ENCODE measurements at places on chromosomes 1 and 21. TPM values are rescaled to one million over a fixed set of nuclear protein-coding genes. Genes with fewer than 3 reads are reported as not detected.

Gene HSD3B1
- total RNA-seq: 2.9 TPM

GRCh38 chr1:152497273-152497672 lies 13.3 kb upstream of the LCE5A start:
- no peak for DNase-seq
- H3K36me3 ChIP-seq: no peaks in the 10 kb centered on the region
- no peak overlapping the region for H3K4me3 ChIP-seq
- H3K27me3 ChIP-seq: no peaks in the 10 kb centered on the region
- H3K27ac ChIP-seq: no peak overlapping the region

Gene HSPG2
- total RNA-seq: 138 TPM

GRCh38 chr1:145960468-145961108 lies 2.8 kb upstream of the LIX1L start:
- no peaks in the 10 kb centered on the region for H3K36me3 ChIP-seq
- H3K27ac ChIP-seq: peak overlapping the region; percentile 79
- H3K27me3 ChIP-seq: no peaks in the 10 kb centered on the region
- peak overlapping the region; percentile 74 for H3K4me3 ChIP-seq
- DNase-seq: peak; percentile 88

Gene VANGL2
- total RNA-seq: 18.7 TPM

GRCh38 chr1:40939320-40940059 lies 40.0 kb upstream of the CTPS1 start:
- H3K27ac ChIP-seq: peak overlapping the region; percentile 6
- H3K4me1 ChIP-seq: peaks cover 20% of the 10 kb centered on the region
- H3K36me3 ChIP-seq: no peaks in the 10 kb centered on the region

DNA sequence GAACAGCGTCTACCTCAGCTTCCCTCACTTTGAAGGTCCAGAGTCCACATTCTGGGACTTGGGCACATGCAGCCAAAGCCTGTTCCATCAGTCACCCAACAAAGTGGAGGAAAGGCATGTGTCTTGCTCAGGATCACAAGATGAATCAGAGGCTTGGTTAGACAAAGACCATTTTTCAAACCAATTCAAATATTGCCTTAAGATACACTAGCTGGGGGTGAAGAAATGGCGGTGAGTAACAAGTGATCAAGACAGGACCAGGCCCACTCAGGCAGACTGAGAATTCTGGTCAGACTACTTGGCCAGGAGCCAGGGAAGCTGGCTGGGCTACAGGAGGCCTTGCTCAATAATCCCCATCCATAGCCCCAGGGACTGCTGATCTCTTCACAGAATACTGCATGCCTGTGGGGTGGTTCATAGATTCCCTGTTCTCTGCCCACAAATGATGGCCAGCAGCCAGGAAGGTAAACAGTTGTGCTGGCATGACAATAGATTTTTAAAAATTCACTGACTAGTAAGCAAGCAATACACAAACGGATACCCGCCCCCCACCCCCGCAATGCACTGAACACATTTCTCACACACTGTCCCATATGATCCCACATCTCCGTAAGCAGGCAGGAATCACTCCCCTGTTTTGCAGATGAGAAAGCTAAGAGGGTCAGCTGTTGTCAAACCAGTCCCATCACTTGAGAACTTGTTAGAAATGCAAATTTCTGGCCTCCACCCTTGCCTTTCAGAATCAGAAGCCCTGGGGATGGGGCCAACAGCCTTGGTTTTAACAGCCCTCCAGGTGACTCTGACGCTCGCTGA lies 27.2 kb downstream of the ERI3 start:
- no peaks in the 10 kb centered on the region for H3K27me3 ChIP-seq
- DNase-seq: peak; percentile 94
- H3K4me1 ChIP-seq: peaks cover 37% of the 10 kb centered on the region
- H3K36me3 ChIP-seq: peaks cover 5% of the 10 kb centered on the region
- no peak overlapping the region for H3K4me3 ChIP-seq
- no peak overlapping the region for H3K27ac ChIP-seq

DNA sequence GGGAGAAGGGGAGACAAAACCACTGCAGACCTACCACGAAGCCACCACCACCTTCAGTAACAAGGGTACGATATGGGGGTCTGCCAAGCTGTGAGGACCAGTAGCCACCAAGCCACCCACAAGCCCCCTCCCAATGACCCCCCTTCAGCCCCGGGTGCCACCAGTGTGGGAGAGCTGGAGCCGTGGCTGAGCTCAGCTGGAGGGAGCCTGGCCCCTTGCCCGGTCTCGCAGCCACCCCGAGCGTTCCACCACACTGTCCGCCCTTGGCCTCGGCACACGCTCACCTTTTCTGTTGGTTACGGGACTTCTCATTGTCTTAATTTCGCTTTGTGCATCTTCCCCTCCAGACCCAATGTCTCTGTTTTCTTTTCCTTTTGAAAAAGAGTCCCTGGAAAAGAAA lies 26.4 kb upstream of the CNTN2 start:
- peaks cover 7% of the 10 kb centered on the region for H3K27me3 ChIP-seq
- no peak overlapping the region for H3K4me3 ChIP-seq
- no peak for DNase-seq
- H3K36me3 ChIP-seq: no peaks in the 10 kb centered on the region
- peaks cover 17% of the 10 kb centered on the region for H3K4me1 ChIP-seq

GRCh38 chr1:79431340-79431739 lies 424.8 kb upstream of the ADGRL4 start:
- DNase-seq: no peak
- H3K27me3 ChIP-seq: no peaks in the 10 kb centered on the region
- H3K4me3 ChIP-seq: no peak overlapping the region

GRCh38 chr1:183864611-183865010 lies 59.7 kb downstream of the RGL1 start:
- H3K27me3 ChIP-seq: no peaks in the 10 kb centered on the region
- H3K4me1 ChIP-seq: peaks cover 7% of the 10 kb centered on the region
- H3K36me3 ChIP-seq: peaks cover 6% of the 10 kb centered on the region

Gene ZNF683
- not detected for total RNA-seq

Gene TESK2
- total RNA-seq: 16.0 TPM

Gene S100A1
- total RNA-seq: 19.6 TPM

DNA sequence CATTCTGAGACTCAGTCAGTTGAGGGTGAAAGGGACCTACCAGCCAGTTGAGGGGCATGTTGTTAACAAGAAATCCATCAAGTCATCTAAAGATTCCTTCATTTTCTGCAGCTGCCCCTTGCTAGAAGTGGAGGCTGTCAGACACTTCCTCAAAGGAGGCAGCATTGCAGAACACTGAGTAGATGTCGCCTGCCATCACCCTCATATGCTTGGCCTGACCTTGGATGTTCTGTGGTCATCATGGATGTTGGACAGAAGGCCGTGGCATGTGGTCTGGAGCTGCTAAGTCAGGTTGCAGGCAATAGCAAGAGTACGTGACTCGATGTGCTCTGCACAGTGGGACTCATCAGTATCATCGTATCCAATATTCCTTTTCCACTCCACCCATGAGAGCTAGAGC lies 70.6 kb downstream of the GATAD2B start:
- DNase-seq: no peak
- H3K4me3 ChIP-seq: no peak overlapping the region
- no peak overlapping the region for H3K27ac ChIP-seq
- peaks cover 15% of the 10 kb centered on the region for H3K36me3 ChIP-seq

Gene PAQR6
- 5.8 TPM for total RNA-seq

Gene CYYR1
- total RNA-seq: 3.6 TPM

DNA sequence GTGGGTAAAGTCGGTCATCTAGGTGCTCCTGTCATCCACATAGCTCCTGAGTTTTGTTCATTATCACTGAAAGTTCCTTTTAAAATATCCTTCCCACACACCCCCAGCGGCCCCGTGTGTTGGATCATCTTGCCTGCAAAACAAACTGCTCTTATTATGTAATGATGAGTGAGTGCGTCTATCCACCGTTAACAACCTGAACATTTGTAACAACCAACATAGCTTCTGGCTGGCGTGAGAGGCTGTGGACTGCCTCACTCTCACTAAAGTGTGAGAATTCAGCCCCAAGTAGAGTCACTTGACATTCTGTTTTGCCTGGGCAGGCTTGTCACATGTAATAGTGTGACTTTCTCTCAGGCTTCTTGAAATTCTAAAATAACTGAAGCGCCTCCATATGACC lies 14.5 kb upstream of the KCNA2 start:
- H3K4me3 ChIP-seq: no peak overlapping the region
- no peak for DNase-seq
- peaks cover 41% of the 10 kb centered on the region for H3K27me3 ChIP-seq
- peaks cover 8% of the 10 kb centered on the region for H3K4me1 ChIP-seq
- no peaks in the 10 kb centered on the region for H3K36me3 ChIP-seq

- no peaks in the 10 kb centered on the region for H3K4me1 ChIP-seq
- no peak overlapping the region for H3K4me3 ChIP-seq
- H3K27me3 ChIP-seq: no peaks in the 10 kb centered on the region
Measured at GRCh38 chr1:212225871-212226302, 59.3 kb upstream of the PPP2R5A start.

GRCh38 chr21:27532076-27532475 lies 565.2 kb upstream of the ADAMTS5 start:
- no peaks in the 10 kb centered on the region for H3K27me3 ChIP-seq
- H3K4me3 ChIP-seq: no peak overlapping the region
- H3K27ac ChIP-seq: no peak overlapping the region
- no peaks in the 10 kb centered on the region for H3K36me3 ChIP-seq
- DNase-seq: no peak

Gene LHX4
- 0.08 TPM for total RNA-seq

GRCh38 chr1:99465176-99465900 lies 180.6 kb upstream of the PALMD start:
- H3K27ac ChIP-seq: no peak overlapping the region
- no peak overlapping the region for H3K4me3 ChIP-seq
- H3K27me3 ChIP-seq: no peaks in the 10 kb centered on the region

- no peak overlapping the region for H3K4me3 ChIP-seq
- no peaks in the 10 kb centered on the region for H3K36me3 ChIP-seq
- H3K27me3 ChIP-seq: no peaks in the 10 kb centered on the region
- peaks cover 16% of the 10 kb centered on the region for H3K4me1 ChIP-seq
Measured at GRCh38 chr1:201517631-201518030, 10.7 kb upstream of the CSRP1 start.

GRCh38 chr1:209650454-209650853 lies 1.8 kb downstream of the LAMB3 start:
- H3K4me3 ChIP-seq: peak overlapping the region; percentile 27
- H3K36me3 ChIP-seq: no peaks in the 10 kb centered on the region
- peaks cover 75% of the 10 kb centered on the region for H3K4me1 ChIP-seq

Gene EXO1
- total RNA-seq: 0.48 TPM

Data from suprapubic skin (tissue), 4 donors.